Stimulated activated CD8-positive, alpha-beta memory T cell treated with anti-CD3 and anti-CD28 coated beads, Interleukin-12 subunit alpha, Interleukin-12 subunit beta, amount 100 ng/mL, for 4 hours (primary cell): ENCODE measurements at places on chromosomes 5 and 9.

DNA sequence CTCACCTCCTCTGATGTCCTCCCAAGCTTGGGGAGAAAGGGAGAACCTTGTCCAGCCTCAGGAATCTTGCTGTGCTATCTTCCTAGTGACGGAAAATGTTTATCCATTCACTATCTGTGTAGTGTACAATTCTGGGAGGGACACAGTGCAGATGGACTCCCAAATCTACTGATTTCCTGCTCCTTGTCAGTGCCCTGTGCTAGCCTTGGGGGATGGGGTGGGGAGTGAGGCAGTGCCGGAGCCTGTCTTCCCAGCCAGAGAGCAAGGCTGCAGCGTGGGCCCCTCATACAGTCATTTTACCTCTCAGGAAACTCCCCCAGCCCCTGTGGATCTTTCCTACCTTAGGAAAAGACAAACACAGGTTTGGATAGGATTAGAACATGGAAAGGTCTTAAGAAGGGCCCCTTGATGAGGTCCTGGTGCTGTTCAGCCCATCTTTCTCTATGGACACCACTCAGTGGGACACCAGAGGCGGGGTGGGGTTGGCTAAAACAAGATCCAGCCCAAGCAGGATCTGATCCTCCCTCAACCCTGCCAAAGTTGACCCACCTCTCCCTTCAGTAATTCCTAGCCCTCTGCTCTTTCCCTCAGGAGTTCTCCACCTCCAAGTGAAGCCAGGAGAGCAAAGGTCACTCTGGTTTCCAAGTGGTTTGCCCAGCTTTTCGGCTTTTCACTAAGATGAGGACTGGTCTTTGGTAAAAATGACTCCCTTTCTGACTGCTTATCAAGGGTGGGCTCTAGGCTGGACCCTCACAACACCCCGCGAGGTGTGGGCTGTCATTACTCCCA, 3.4 kb downstream of the DOLK start:
- no peak for DNase-seq

- no peak for DNase-seq
These were observed 294.8 kb downstream of the ASTN2 start for GRCh38 chr9:117120061-117120460.

GRCh38 chr9:23413541-23413940, 412.5 kb downstream of the ELAVL2 start:
- no peak for DNase-seq

- DNase-seq: no peak
These were observed 32.5 kb downstream of the FAM240B start for GRCh38 chr9:38687389-38687842.

- DNase-seq: no peak
These were observed 23.0 kb upstream of the RBM22 start for GRCh38 chr5:150723845-150724244.

DNA sequence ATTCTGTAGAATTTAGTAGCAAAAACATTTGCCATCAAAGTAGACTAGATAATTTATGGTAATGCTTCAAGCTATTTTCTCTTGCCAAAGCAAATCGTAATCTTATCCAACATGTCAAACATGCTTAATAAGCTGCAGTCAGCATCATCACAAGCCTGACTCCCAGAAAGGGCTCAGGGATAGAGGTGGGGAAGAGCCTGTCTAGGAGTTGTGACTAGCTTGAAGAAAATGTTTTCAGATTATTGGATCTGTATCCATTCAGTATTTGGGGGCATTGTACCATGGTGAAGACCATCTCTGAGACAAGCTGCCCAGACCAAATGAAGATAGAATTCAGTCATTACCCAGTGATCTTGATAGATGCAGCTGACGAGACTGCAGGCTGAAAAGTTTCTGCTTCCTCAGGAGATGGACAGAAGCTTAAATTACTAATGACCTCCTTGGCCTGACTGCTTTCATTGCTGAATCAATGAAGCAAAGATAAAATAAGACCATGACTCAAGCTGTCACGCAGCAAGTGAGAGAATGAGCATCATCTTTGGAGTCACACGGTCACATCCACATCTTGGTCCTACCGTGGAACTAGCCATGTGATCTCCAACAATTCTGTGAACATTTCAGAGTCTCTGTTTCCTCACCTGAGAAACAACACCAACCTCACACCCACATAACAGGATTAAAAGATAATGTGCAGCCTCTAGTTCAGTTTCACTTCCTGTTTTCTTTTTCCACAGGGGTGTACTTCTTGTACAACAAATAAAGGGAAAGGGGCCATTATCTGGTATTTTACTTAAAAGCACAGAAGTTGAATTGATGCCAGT, 9.4 kb downstream of the ERAP2 start:
- no peak for DNase-seq

DNA sequence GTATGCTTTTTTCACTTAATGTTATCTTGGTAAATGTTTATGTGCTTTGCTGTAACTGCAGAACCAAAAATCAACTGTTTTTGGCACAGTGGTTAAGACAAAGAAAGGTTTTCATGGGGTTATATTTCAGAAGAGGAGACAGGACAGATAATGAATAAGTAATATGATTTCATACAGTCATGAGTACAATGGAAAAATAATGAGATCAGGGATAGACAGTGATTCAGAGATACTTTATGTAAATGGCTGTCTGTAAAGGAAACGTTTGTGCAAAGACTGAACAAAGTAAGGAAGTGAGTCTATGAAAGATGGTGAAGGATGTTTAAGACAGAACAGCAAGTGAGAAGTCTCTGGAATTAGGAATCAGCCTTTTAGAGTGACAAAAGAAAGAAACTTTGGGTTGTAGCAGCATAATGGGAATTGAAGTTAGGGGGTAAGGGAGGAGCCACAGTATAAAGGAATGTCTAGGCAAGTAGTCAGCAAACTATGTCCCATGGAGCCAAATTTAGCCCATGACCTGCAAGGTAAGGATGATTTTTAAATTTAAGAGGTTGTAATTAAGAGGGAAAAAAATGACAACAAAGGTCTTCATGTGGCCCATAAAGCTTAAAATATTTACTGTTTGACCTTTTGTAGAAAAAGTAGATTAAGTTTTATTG, 55.0 kb downstream of the TNPO1 start:
- no peak for DNase-seq

DNA sequence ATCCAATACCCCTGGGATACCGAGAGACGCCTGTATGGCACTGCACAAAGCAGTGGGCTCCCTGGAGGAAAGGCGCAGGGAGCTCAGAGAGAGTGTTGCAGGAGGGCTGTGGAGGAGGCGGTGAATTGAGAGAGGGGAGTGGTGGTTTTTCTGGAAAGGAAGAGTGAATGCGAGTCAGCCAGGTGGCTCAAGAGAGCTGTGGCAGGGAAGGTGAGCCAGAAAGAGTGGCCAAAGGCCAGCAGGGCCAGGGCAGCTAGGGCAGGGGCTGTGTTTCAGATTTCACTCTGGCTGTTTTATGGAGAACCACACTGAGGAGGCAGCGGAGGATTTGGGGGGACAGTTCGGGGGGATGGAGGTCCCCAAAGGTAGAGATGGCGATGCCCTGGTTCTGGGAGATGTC, 13.0 kb upstream of the DAB2IP start:
- DNase-seq: no peak

DNA sequence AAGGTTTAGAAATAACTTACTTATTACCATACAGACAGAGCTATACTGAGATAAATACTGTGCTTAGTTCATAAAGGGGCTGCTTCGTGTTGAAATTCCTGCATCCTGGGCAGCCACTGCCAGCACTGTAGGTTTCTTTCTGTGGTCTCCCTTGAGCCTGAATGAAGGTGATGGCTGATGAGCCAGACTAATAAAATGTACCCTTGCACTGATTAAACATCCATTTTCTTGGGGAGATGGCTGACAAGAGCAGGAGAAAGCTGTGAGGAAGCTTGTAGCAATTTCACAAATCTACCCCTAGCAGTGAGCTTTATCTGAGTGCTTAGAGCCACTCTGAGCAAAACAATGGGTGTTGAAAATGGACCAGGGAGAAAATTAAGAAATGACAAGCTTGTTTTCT, 23.3 kb upstream of the ZSWIM6 start:
- DNase-seq: no peak

DNA sequence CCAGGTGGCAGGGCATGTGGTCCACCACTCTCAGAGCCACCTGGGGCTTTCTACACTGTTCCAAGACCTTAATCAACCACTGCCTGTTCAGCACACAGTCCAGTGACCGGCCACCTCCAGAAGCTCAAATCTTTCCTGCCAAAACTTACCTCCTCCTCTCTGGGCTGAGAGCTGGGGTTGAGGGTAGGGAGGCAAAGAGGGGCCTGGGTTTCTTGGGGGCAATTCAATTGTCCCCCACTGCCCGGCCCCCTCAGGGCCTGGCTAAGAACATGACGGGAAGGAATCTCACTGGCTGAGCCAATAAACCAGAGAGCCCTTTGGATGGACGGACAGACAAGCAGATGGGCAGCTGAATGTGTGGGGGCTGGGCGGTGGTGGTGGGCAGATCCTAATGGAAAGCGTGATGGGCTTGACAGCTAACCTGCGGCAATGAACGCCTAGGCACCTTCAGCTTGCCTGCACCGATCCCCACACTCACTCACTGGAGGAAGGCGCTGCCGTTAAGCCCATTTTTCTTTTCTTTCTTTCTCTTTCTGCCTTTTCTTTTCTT, 5.4 kb downstream of the NR5A1 start:
- no peak for DNase-seq

DNA sequence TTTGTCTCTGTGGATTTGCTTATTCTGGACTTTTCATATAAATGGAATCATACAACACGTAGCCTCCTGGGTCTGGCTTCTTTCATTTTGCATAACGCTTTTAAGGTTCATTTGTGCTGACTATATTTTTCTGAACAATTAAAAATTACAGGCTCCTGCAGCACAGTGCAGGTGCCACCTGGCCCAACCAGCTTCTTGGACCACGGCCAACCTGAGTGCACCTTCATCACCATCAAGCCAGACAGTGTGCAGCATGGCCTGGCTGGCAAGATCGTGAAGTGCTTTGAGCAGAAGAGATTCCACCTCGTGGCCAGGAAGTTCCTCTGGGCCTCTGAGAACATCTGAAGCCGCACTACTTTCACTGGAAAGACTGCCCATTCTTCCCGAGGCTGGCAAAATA, 53.5 kb upstream of the COL15A1 start:
- no peak for DNase-seq

- no peak for DNase-seq
These were observed 74.1 kb upstream of the SYK start for GRCh38 chr9:90727488-90727887.
